Cerebellum (tissue), 4 donors: ENCODE measurements at places on chromosomes 5 and 9. TPM values are rescaled to one million over a fixed set of nuclear protein-coding genes. Genes with fewer than 3 reads are reported as not detected.

TAF1L gene
- total RNA-seq, result not detected

MXD3 gene
- 8.6 TPM for total RNA-seq

NDST1 gene
- total RNA-seq, result 30.8 TPM

PHYKPL gene
- total RNA-seq, result 32.4 TPM

SNCAIP gene
- 70.7 TPM for total RNA-seq

ANKS6 gene
- 11.1 TPM for total RNA-seq
